ENCODE measurements at places on chromosomes 7 and 10.
A peak's percentile ranks its signal among the peaks of the same experiment; 100 is the strongest.

GRCh38 chr10:78672918-78673317 lies 395.8 kb upstream of the ZMIZ1 start:
- DNase-seq, result no peak

- no peak for DNase-seq
Measured at GRCh38 chr10:36717118-36717517, 408.3 kb upstream of the ANKRD30A start.

- no peak for DNase-seq
Measured at GRCh38 chr10:59499460-59499859, 137.1 kb upstream of the FAM13C start.

DNA sequence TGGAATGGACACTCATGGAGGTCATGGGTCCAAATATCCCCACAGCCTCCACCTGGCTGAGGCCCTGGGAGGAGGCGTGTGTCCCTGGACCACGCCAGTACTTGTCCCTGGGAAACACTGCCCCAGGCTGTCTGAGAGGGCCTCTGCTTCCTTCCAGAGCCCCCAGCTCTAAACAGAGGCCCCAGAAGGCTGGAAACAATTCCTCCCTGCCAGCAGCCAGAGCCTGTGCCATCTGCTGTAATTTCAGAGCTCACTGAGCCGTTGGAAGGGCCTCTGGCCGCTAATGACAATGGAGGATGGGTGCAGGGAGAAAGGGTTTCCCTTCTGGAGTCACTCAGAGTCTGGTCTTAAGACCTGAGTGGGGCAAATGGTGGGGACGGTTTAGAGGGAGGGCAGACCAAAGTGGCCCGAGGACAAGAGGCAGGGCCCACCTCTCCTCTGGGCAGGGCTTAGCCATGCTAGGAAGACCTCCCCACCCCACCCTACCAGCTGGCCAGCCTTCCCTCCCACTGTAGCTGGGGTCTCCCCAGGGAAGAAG lies 7.1 kb downstream of the CHAT start:
- DNase-seq, result no peak

- DNase-seq, result no peak
Measured at GRCh38 chr7:4871056-4871680, 9.3 kb upstream of the PAPOLB start.

GRCh38 chr7:121395494-121395960 lies 581 bp downstream of the FAM3C start:
- DNase-seq, result peak; percentile 64

Measured in OCI-LY7 (cell line).